ENCODE measurements at places on chromosomes 1 and 21.
A peak's percentile ranks its signal among the peaks of the same experiment; 100 is the strongest.

GRCh38 chr1:203572134-203572625, 54.5 kb upstream of the ATP2B4 start:
- no peak for DNase-seq

DNA sequence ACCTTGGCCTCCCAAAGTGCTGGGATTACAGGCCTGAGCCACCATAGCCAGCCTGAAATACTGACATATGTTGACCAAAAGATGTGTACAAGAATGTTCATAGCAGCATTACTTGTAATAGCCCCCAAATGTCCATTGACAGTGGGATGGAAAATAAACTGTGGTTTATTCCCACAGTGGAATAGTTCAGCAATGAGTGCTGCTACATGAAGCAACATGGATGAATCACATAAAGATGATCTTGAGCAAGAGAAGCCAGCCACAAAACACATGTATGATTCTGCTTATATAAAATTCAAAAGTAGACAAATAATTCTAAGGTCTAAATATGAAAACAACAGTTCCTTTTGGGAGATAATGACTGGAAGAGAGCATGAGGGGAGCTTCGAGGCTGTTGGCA, 9.1 kb upstream of the CREG1 start:
- DNase-seq: peak; percentile 41

GRCh38 chr1:212951126-212951946, 995 bp downstream of the VASH2 start:
- no peak for DNase-seq

- no peak for DNase-seq
These were observed 108.5 kb downstream of the PTGS2 start for GRCh38 chr1:186571771-186572170.

DNA sequence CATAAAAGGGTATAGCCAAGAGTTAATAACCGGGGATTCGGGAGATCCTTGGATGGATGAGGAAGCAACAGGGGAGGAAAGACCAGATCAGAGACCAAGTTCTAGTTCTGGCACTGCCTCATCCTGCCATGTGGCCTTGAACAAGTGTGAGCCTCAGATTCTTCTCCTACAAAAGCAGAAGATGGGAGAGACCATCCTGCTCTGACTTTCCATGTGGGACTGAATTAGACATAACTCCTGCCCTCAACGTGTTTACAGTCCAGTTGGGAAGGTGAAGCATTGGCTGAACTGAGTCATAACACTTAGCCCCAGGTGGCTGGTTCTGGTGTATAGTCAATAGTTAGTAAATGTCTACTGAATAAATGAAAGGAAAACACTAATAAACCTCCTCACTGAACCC, 12.1 kb upstream of the CNR2 start:
- no peak for DNase-seq

DNA sequence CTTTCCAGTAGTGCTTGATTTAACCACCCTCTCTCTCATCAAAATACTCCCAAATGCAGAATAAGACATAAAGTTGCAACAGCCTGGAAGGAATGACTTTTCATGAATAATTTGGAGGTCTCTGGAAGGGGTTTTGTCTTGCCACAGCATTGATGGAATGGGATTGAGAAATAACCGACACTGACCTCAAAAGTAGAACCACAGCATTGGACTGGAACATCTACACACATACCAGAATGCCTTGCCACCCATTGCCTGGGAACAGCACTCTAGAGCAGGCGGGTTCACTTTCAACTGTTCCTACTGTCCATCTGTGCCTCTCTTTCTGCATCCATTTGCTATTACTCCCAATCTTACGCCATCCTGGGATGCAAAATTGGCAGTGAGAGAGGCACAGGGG, 149.1 kb upstream of the USP24 start:
- peak; percentile 93 for DNase-seq

DNA sequence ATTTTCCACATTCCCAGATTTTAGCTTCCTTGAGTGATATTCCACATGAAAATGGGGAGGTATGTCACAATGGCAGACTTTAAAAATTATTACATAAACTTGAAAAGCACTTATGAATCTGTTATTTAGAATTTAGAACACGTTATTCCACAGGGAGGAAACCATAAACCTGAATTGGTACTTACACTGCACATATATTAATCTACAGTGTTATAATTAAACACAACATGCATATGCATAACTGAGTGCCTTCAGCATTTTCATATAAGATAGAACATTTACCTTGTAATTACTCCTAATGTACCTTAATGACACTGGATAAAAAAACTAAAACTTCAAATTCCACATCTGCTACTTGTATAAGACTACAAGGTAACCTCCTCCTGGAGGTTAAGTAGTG, 9.8 kb downstream of the ARHGAP29 start:
- DNase-seq: no peak

- DNase-seq: peak; percentile 18
These were observed 60.5 kb upstream of the HP1BP3 start for GRCh38 chr1:20847611-20848080.

DNA sequence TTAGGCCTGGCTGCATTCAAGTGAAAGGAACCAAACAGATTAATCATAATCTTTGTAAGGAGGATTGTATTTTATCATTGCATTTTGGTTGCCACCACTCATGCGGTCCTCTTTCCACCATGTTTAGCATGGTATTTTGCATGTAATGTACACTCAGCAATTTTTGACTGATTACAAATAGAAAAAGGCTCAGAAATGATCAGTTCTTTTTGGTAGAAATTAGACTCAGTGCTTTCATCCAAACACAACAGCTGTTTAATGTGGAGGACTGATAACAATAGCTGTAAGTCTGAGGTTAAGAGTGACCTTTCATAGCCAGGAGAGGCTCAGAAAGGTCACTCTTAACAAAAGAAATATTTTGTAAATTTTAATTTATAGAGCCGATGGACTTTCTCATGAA, 25.3 kb upstream of the DPH5 start:
- DNase-seq: no peak

GRCh38 chr1:202658251-202658759, 51.9 kb downstream of the SYT2 start:
- DNase-seq: no peak

- peak; percentile 1 for DNase-seq
These were observed 1150.9 kb downstream of the MRPL39 start for GRCh38 chr21:24456358-24456757.

GRCh38 chr1:246689409-246690008, 34.7 kb upstream of the SCCPDH start:
- peak; percentile 65 for DNase-seq
